NAMALWA (cell line): ENCODE measurements at places on chromosomes 6 and 20.
A peak's percentile ranks its signal among the peaks of the same experiment; 100 is the strongest.

GRCh38 chr6:34350137-34350933 is 42.1 kb downstream of the NUDT3 start:
- no peak for DNase-seq

DNA sequence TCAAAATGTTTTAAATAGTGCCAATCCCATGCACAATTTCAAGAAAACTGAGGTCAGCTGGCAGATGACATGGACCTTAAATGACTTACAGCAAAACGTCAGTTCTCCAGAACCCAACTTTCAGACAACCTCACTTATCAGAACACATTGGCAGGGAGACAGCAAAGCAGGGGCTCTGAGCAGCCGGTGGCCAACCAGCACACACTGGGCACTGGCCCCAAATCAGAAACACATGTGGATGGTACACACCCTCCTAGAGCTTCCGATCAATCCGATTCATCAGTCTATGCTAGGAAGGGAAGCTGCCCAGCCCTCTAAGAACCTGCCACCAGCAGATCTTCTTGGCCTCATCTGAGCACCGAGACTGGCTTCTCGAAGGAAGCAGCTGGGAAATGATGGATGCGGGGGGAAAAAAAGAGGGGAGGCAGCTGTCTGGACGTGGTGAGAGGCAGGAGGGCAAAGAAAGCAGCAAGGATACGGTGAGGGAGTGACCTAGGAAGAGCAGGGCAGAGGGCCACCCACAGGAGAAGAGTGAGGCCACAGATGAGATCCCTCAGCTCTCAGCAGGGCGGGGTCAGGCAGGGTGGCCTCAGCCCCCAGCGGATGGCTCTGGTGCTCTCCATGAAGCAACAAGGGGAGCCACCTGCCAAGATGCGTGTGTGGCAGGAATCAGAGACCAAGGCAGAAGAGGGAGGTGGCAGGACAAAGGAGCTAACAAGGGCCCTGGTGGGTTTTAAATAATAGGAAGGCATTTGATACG is 32.9 kb downstream of the TAF4 start:
- DNase-seq = no peak

GRCh38 chr20:19969106-19969505 is 48.1 kb upstream of the NAA20 start:
- no peak for DNase-seq

DNA sequence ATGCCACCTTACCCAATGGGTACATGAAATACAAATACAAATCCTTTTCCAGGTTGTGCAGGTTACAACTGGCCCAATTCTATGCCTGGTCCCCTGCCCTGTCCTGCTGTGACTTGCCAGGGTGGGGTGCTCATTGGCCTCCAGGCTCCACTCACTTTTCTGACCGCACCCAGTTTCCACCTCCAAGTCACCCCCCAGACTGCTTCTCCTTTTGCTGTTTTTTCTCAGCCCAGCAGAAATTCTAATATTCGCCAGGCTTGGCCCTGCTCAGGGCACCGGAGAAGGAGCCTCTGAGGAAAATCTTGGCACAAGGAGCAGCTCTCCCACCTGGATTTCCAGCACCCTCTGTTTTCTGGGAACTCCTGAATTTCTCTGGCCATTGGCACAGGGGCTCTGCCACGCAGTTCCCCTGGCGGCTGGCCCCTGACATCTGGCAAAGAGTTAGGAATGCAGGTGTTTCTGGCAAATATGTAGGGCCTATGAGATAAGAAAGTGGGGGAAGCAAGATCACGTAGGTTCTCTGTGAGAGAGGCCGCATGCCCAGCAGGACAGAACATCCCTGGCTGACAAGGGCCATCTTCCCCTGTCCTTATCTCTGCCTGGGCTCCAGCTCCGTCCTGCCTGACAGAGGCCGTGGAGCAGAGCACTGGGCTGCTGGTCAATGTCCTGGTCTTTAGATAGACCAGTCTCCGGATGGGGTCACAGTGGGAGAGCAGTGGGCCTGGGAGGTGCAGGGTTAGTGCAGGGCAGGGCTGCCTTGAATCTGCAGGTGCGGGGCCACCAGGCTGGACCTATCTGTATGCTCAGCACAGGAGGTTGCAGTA is 2.9 kb upstream of the RAET1E start:
- DNase-seq = no peak

- DNase-seq = no peak
These were observed 71.5 kb upstream of the IFNGR1 start for GRCh38 chr6:137290601-137291261.

DNA sequence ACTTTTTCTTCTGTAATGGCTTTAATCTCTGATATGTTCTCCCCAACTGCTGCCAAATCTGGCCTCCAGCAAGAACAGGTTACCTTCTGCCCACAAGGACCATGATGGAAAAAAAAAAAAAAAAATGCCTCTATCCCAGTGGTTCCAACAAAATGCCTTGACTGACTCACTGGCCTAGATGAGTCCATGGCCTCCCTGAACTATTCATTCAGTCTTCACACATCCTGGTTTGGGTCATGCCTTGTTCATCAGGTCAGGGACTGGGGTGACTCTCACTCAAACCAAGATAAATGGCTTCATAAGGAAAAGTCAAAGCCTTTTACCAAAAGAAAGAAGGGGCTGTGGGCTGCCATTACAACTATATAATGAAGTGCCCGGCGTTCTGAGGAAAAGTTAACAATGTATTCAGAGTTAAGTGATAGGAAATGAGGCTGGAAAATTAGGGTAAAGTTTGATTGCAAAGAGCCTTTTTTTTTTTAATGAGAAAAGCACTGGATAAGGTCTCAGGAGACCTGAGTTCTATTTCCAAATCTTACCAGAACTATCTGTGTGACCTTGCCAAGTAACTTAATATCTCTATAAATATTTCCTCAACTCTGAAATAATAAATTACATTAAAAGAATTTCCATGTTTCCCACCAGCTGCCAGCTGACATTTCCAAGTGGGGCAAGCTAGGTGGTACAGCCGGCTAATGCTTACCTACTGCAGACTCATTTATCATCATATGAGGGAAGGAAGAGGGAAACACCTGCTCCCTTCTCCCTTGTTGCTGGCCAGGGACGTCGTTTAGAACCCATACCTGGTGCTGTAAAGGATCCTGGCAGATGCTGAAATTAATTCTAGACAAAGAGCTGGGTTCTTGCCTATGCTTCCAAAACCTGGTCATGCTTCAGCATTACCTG is 380.0 kb upstream of the MARCKS start:
- DNase-seq = no peak

DNA sequence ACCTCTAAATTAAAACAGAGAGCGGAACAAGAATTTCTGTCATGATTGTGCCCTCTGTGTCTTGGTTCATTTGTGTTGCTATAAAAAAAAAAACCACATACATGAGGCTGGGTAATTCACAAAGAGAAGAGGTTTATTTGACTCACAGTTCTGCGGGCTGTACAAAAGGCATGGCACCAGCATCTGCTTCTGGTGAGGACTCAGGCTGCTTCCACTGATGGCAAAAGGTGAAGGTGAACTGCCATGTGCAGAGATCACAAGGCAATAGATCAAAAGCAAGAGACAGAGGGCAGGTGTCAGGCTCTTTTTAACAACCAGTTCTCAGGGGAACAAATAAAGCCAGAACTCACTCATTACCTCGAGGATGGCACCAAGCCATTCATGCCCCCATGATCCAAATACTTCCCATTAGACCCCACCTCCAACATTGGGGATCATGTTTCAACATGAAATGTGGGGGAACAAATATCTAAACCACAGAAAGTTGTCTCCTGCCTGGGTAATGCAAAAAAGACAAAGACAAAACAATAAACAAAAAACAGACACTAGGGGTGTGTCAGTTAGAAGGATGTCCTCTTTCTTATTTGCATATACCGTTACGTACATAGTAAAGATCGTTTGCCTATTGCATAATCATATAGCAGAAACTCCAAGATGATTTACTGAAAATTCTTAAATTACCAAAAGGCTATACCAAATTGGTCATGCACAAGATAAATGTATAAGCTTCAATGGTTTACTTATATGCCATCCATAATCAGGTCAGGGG is 17.0 kb downstream of the SERPINB9 start:
- DNase-seq = peak; percentile 55

- no peak for DNase-seq
These were observed 12.1 kb downstream of the TRAPPC3L start for GRCh38 chr6:116533233-116533957.
